ENCODE measurements at places on chromosomes 4 and X. TPM values are rescaled to one million over a fixed set of nuclear protein-coding genes. Genes with fewer than 3 reads are reported as not detected.

GRCh38 chrX:132505116-132505515 lies 16.3 kb upstream of the MBNL3 start:
- DNase-seq: no peak

GRCh38 chr4:137076908-137077307 lies 455.4 kb downstream of the PCDH18 start:
- no peak for DNase-seq

- DNase-seq: no peak
Measured at GRCh38 chrX:149392921-149393320, 112.2 kb downstream of the IDS start.

Gene ASB9
- not detected for polyA plus RNA-seq

Gene GNRHR
- polyA plus RNA-seq: not detected

DNA sequence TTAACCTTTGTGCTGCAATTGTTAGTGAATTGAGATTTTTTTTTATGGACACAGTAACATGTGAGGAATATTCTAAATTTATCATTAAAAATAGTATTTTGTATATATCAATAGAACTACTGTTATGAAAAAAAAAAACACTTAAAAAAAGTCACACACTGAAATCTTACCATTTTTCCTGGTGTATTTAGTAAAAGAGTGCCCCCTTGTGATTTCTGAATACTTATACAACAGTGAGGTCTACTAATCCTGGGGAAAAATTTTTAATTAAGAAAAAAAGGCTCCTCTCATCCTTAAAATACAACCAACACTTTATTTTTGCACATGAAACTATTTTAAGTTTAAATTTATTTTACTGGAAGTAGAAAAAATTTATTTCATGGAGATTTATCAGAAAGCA lies 56.4 kb upstream of the SPOCK3 start:
- DNase-seq: no peak

GRCh38 chr4:10118048-10119004 lies 1.7 kb upstream of the WDR1 start:
- DNase-seq: peak; percentile 43

Gene FMR1NB
- polyA plus RNA-seq: not detected

Gene FREM3
- not detected for polyA plus RNA-seq

Gene SHOX
- not detected for polyA plus RNA-seq

GRCh38 chr4:3085948-3086670 lies 11.6 kb downstream of the HTT start:
- no peak for DNase-seq

Gene HNRNPD
- 120 TPM for polyA plus RNA-seq

Gene PABPC5
- not detected for polyA plus RNA-seq

GRCh38 chr4:140115140-140115539 lies 38.8 kb downstream of the MAML3 start:
- DNase-seq: no peak

- peak; percentile 54 for DNase-seq
Measured at GRCh38 chr4:47668810-47669408, 169.0 kb downstream of the CORIN start.

Gene SEL1L3
- polyA plus RNA-seq: 120 TPM

DNA sequence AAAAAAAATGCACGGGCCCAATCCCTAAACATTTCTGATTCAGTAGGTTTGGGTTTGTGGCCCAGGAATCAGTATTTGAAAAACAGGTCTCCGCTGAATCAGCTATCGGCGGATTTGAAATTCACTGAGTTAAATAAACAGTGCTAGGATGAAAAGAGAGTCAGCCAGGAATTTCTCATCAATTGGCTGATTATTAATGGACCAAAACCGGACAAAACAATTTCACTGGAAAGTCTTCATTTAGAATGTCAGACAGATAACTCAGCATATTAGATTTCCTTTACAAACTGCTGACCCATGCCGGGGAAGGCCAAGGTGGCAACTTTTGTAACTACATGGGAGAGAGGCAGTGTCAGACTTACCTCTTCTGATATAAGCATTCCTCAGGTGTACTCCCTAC lies 99.4 kb upstream of the LSM6 start:
- DNase-seq: no peak

- no peak for DNase-seq
Measured at GRCh38 chrX:152892999-152893891, 4.6 kb upstream of the ZNF185 start.

DNA sequence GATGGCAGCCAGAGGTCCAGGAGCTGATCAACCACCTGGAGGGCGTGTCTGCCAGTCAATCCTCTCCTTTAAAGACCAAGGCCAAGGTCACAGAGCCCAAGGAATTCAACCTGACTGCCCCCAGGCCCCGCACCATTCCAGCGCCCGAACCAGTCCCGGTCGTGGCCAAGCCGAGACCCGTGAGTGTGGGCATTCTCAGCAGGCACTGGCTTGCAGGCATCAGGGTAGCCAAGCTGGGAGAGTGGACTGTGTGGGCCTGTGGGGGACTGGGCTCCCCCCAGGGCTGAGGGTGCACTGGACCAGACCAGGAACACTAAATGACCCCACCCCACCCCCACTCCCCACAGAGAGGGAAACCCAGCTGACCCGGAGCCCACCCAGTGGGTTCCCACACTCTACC lies 23.8 kb upstream of the RNF4 start:
- DNase-seq: no peak

GRCh38 chr4:37976991-37977470 lies 16.8 kb downstream of the PTTG2 start:
- DNase-seq: peak; percentile 90
